ENCODE measurements at places on chromosomes 1 and 21. TPM values are rescaled to one million over a fixed set of nuclear protein-coding genes. Genes with fewer than 3 reads are reported as not detected.

OR2L5 gene
- total RNA-seq: not detected

AKIRIN1 gene
- total RNA-seq: 43.1 TPM

PLPPR4 gene
- 5.2 TPM for total RNA-seq

COL24A1 gene
- total RNA-seq: 0.56 TPM

FCRL6 gene
- total RNA-seq: not detected

FOXO6 gene
- not detected for total RNA-seq

SORT1 gene
- total RNA-seq: 7.3 TPM

OR2L13 gene
- total RNA-seq: under 0.01 TPM

FNDC10 gene
- total RNA-seq: 1.7 TPM

GJA9 gene
- total RNA-seq: not detected

PDPN gene
- total RNA-seq: 0.77 TPM

TTLL7 gene
- total RNA-seq: 19.4 TPM
